ENCODE measurements at places on chromosomes 5 and 9.
A peak's percentile ranks its signal among the peaks of the same experiment; 100 is the strongest.

DNA sequence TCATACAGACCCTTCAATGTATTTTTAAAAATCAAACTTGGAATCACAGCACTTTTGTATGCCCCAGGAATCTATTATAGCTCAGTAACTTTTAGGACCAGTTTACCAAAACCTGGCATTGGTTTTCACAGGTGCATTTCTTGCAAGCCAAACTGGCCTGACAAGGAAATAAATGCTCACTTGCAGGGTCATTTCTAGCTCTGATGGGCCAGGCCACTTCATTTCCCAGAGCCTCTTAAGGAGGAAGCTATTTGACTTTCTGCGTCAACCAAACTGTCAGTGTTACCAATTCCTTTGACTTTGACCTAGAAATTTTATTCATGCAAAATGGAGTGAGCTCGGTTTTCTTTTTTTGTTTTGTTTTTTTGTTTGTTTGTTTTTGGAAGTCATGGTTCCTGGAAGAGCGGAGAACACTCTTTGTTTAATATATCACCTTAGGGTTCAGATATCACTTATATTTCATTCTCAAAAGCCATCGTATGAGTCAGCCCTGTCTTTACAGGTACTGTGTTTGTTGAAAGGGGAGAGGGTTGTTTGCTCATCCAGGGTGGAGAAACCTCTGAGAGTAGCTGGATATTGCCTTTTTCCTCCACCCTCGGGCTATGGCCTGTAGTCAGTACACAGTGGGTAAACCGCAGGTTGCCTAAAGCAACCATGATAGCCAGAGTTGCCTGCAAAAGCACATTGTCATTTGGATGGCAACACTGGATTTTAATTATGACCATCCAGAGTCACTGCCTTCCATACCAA lies 58.9 kb downstream of the GNA14 start:
- no peak for DNase-seq

DNA sequence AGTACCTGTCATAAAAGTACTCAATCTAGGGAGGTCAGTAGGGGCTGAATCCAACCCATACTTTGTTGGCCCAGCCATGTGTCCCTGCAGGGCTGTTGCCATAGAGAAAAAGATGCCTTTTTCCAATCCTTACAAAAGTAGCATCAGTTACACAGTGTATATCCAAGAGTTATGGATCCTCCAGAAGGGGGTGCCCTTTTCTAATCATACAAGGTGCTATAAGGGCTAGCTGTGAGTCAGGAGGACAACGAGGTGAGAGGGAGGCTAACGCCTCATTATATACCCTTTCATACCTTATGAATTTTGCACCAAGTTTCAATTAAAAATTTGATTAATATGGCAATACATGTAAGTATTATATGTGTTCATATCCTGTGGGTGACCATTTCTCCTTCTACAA lies 4.8 kb downstream of the KIAA0825 start:
- DNase-seq, result no peak

- DNase-seq, result no peak
These were observed 71.7 kb downstream of the KCNT1 start for GRCh38 chr9:135773530-135774238.

- no peak for DNase-seq
These were observed 5.6 kb downstream of the PTCD2 start for GRCh38 chr5:72325566-72326305.

DNA sequence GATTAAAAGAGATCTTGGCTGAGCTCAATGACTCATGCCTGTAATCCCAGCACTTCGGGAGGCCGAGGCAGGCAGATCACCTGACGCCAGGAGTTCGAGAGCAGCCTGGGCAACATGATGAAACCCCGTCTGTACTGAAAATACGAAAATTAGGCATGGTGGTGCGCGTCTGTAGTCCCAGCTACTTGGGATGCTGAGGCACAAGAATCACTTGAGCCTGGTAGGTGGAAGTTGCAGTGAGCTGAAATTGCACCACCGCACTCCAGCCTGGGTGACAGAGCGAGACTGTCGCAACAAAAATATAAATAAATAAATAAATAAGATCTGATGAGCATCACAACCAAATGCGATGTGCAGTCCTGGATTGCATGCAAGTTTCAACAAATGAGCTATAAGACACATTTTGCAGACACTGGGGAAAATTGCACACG lies 8.7 kb upstream of the ENG start:
- no peak for DNase-seq

DNA sequence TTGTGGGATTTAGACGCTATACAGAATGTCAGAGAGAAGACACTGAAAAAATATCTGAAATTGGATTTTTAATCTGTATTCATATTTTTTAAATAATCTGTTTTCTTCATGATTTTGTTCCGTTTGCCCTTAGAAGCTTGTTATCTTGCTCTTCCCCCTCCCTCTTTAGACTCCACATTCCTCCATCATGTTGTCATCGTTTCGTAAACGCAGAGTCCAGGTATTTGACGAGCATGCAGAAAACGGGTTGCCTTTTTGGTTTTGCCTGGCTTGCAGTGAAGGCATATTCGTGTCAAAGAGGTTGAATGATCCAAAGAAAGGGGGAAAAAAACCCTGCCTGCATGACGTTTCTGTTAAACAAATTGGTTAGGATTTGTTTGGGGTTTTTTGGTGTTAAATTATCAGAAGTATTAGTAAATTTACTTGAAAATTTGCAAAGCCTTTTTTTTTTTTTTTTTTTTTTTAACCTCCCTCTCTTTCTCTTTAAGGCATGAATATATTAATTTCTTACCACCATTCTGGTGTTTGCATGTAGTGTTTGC lies 2.9 kb downstream of the SPTAN1 start:
- DNase-seq, result no peak

DNA sequence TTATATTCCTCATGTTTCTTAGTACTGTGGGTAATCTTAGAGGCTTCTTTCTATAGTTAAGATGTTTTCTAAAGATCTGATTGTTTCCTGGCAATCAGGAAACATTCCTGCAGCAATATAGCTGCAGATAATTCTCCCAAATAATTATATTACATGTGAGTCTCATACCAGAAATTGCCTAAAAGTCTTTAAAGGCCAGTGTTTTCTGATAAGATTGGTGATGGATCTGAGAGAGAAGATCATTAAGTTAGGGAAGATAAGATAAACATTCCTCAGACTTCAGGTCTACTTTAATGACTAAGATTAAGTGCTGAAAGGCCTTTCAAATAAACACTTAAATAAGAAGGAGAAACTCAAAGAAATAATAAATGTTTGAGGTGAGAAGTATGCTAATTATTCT lies 107.7 kb upstream of the DAB2 start:
- no peak for DNase-seq

- DNase-seq, result no peak
These were observed 77.5 kb downstream of the ZSWIM6 start for GRCh38 chr5:61409568-61409967.

GRCh38 chr5:36640949-36641348 lies 34.5 kb downstream of the SLC1A3 start:
- no peak for DNase-seq

DNA sequence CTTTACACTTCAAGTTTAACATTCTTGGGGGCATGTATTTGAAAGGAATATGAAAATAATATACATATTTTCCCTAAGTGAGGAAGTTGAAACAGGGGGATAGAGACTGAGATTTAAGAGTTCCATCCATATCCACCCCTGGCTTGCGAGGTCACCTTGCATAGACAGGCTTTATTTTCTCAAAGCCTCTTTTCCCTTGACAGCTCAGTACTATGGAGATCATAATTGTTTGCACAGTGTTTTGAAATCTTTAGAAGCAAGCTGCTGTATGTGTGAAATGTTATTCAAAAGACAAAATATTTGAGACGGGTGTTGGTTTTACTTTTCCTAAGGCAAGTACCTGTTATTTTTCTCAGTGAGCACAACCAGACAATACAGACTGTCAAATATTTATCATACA lies 163.1 kb downstream of the LRRC70 start:
- DNase-seq, result no peak

- peak; percentile 12 for DNase-seq
These were observed 12.5 kb upstream of the CTSL start for GRCh38 chr9:87713278-87713987.

- peak; percentile 36 for DNase-seq
These were observed 673.1 kb upstream of the KLF4 start for GRCh38 chr9:108162664-108163063.

DNA sequence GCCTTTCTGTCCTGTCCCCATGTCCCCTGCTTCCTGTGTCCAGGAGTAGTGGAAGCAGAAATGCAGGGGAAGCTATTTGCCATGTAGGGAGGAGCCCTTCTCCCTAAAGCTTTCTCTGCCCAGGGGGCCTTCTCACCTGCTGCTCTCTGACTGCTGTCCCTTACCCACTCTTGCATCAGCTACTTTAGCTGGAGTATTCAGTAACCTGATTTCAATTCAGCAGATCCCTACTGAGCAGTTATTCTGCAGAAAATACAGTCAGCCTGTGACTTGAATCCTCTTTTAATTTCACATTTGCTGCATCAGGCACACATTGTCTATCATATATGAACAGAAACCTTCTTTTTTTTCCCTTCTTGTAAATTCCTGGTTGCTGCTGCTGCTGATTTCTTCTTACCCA lies 90.4 kb downstream of the MVB12B start:
- no peak for DNase-seq

GRCh38 chr5:85132269-85132668 lies 747.6 kb upstream of the EDIL3 start:
- no peak for DNase-seq

GRCh38 chr9:111423389-111423788 lies 60.8 kb downstream of the ECPAS start:
- DNase-seq, result no peak

GRCh38 chr9:74496819-74497747 lies at the start of gene RORB:
RORB (plus strand) TSS chr9:74497335; CDS start chr9:74497977, 642 bp downstream.
- DNase-seq, result peak; percentile 76

DNA sequence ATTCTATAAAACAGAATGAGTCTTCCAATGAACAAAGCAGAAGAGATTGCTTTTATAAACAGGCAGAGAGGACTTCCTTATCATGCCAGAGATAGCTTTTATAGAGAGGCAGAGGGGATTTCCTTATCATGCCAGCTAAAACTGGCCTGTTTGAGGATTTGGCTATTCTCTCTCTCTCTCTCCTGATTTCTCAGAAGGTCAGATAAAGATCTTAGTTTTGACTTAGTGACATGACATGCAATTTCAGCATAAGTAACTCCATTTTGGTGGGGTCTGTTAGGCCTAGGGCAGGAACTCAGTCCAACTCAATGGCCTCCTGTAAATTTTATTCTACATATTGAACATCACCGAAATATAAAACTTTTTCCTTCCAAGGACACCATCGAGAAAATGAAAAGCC lies 31.5 kb upstream of the DENND4C start:
- DNase-seq, result no peak

DNA sequence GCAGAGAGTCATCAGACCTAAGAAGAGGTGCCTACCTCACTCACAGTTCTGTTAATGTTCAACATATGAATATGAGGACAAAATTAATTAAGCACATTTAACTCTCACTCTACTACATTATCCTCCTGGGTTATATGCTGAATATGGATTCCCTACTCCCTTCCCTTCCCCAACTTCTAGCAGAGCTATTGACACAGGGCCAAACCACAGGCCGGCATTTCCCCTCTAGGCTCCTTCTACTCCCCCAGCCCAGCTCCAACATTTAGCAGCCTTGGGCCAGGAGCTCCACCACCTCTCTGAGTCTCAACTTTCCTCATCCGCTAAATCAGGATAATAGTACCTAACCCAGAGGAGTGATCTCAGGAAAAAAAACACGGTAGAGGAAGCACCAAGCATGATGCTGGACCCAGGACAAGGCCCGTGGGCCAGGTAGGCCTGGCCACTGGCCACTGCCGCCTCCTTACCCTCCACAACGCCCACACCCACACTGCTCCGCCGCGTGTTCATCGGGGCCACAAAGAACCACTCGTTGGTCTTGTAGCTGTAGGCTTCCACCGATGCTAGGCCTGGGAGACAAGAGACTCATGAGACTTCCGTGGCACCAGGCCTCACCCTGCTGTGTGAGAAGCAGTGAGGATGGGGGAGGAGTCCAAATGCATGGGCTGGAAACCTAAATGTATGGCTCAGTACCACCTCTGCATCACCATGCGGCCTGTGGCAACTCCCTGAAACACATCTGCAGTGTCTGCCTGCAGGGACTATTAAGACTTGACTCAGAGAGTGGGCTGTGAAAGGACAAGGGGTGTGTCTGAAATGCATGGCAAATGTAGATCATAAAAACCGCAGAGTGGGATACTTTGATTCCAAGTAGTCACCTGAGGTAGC lies 98.8 kb downstream of the KLHL3 start:
- DNase-seq, result no peak

DNA sequence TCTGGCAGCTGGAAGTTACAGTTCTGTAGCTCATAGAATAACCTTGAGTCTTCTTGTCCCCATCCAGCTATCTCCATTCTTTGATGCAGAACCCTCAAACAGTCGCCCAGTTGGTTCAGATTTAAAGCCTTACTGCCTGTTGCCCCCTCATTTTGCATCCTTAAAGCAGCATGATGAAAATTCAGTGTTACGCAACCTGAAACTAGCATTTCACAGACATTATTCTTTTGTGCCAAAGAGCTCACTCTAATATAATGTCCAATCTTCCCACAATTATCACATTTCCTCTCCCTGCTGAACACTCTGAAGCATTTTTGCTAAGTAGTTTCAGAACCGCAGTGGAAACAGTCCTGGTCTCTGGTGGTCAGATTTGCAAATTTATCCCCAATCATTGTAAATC lies 318.0 kb downstream of the PSAT1 start:
- no peak for DNase-seq

DNA sequence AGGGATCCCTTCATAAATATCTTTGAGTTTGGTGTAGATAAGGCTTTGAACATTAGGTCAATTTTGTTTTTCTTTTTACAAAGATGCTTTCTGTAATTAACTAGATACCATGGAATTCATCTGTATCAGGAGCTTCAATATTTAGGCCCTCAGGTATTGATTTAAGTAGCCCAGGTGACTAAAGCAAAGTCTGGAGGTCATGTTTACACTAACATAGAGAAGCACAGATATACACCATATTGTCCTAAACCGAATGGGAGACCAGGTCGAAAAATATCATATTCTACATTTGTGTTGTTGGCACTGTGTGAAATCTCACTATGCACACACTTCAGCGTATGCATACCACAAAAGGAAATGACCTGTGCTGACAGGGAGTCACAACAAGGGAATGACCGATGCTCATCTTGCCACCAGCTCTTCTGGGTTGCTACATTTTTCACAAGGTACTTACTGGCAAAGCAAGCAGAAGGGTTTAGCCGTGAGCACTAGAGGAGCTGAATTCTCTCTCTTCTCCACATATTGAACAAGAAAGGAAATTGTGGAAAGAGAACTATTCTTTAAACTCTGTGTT lies 98.5 kb upstream of the IL7R start:
- DNase-seq, result no peak

- DNase-seq, result no peak
These were observed 213.9 kb downstream of the IRX2 start for GRCh38 chr5:2537378-2538145.

Data from hypothalamus (tissue), 51 donors.